Fibroblast of skin of abdomen (primary cell): ENCODE measurements at places on chromosomes 13 and 19.

DNA sequence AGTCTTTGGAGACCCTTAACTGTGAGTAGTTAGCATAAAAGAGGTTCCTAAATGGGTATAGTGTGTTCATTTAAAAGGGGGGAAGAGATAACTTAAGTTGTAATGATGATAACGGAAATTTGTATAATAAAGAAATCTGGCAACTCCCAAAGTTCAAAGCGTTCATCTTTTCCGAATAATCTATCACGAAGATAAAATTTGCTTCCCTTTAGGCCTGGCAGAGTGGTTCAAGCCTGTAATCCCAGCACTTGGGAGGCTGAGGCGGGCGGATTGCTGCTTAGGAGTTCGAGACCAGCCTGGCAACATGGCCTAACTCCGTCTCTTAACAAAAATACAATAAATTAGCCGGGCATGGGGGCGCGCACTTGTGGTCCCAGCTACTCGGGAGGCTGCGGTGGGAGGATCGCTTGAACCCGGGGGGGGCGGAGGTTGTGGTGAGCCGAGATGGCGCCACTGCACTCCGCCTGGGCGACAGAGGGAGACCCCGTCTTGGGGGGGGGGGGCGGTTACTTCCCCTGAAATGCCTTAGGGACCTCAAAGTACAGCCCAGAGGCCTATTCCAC, 934 bp downstream of the N4BP2L2 start:
- peak; percentile 7 for DNase-seq

DNA sequence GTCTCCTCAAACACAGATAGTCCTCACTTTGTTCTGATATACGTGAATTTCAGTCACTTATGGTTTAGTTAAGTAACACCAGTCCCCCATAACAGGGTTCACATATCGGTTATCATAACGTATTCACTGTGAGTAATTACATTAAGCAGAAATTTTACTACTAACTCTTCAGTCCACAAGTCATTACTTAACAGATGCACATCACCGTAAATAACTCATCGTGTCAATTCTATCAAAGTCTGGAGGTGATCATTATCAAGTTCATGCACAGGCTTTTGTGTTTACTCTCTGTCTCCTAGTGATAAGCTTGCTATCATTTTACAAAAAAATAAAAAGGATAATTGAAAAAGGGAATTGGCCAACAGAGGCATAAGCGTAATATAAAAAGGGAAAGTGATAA, 287.4 kb upstream of the ATXN8OS start:
- DNase-seq: no peak

GRCh38 chr19:1269478-1270212, 513 bp downstream of the CIRBP start:
- peak; percentile 87 for DNase-seq

DNA sequence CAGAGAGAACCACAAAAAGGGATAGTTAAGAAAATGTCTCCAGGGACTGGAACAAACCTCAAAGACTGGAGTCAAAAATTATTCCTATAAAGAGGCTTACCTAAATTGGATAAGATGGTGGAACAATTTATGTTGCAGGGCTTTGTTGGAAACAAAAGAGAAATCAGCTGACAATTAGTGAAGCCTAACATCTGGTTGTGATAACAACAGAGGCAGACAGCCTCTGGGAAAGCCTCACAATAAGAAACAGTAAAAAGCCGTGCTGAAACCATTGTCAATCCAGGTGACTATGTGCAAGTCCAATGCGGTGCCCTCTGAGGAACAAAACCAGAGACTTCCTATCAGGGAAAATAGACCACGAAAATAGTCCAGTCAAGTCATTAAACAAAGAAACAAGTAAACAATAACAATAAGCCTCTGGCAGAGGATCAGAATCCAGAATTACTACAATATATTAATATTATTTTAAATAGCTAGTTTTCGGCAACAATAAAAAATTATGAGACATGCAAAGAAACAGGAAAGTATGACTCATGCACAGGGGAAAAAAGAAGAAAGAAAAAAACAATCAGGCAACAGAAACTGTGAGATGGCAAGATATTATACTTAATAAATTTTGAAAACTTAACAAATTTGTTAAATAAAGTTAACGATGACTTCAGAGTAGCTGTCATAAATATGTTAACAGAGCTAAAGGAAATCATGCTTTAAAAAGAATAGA, 99.7 kb upstream of the RXFP2 start:
- peak; percentile 6 for DNase-seq

DNA sequence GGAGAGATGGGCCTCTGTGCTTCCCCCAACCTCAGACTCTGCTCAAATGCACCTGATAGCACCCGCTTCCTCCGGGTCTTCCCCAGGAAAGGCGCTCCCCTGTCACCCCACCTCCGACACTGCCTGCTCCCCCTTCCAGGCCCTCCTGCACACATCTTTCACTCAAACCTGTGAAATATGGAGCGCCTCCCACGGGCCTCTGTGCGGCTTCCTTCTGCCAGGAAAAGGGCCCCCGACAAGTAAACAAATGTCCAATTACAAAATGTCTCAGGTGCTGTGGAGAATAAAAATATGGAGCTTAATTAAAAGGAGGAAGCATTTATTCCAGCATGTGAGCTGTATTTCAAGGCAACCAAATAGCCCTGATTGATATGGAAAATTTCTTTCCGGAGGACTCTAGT, 15.6 kb upstream of the CCNE1 start:
- no peak for DNase-seq

DNA sequence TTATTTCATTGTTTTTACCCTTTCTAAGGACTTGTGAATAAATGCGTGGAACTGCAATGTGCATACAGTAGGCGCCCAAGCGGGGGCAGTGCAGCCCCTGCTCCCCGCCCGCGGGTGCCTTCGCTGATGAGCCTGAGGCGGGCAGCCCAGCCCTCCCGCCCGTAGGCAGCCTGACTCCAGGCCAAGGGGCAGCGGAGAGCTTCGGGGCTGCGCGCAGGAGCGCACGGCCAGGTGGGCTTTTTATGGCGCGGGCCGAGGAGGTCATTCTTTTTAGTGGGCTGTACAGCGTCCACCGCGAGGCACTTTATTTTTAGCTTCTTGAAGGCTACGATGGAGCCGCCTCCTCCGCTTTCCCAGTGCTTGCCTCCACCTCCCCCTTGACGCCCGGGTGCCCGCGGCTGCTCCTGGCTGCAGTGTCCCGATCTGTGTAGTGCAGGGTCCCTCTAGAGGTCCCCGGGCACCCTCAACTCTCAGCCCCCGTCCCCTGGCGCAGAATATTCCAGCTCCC, 60.5 kb downstream of the CCNE1 start:
- DNase-seq: peak; percentile 26

GRCh38 chr19:3338541-3339181, 27.7 kb upstream of the NFIC start:
- no peak for DNase-seq
